ENCODE measurements at places on chromosomes 3 and 15. TPM values are rescaled to one million over a fixed set of nuclear protein-coding genes. Genes with fewer than 3 reads are reported as not detected.

NLGN1 gene
- 2.4 TPM for total RNA-seq

MKRN2OS gene
- total RNA-seq, result not detected

MEX3B gene
- 1.9 TPM for total RNA-seq

DNA sequence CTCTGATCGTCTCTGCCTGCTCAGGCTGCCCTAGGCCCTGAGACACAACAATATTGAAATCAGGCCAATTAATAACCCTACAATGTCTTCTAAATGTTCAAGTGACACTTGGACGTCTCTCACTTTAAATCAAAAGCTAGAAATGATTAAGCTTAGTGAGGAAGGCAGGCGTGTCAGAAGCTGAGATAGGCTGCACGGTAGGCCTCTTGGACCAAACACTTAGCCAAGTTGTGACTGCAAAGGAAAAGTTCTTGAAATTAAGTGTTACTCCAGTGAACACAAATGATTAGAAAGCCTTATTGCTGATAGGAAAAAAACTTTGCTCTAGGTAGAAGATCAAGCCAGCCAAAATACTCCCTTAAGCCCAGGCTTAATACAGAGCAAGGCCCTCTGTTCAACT, 2.2 kb downstream of the HPS3 start:
- DNase-seq, result no peak
- peak overlapping the region; percentile 22 for H3K27ac ChIP-seq
- no peak overlapping the region for H3K4me3 ChIP-seq
- no peaks in the 10 kb centered on the region for H3K36me3 ChIP-seq
- no peaks in the 10 kb centered on the region for H3K27me3 ChIP-seq

- H3K4me1 ChIP-seq, result no peaks in the 10 kb centered on the region
- no peaks in the 10 kb centered on the region for H3K27me3 ChIP-seq
- H3K27ac ChIP-seq, result no peak overlapping the region
- no peaks in the 10 kb centered on the region for H3K36me3 ChIP-seq
- no peak overlapping the region for H3K4me3 ChIP-seq
- DNase-seq, result no peak
Measured at GRCh38 chr3:179533274-179533673, 29.5 kb upstream of the ACTL6A start.

DNA sequence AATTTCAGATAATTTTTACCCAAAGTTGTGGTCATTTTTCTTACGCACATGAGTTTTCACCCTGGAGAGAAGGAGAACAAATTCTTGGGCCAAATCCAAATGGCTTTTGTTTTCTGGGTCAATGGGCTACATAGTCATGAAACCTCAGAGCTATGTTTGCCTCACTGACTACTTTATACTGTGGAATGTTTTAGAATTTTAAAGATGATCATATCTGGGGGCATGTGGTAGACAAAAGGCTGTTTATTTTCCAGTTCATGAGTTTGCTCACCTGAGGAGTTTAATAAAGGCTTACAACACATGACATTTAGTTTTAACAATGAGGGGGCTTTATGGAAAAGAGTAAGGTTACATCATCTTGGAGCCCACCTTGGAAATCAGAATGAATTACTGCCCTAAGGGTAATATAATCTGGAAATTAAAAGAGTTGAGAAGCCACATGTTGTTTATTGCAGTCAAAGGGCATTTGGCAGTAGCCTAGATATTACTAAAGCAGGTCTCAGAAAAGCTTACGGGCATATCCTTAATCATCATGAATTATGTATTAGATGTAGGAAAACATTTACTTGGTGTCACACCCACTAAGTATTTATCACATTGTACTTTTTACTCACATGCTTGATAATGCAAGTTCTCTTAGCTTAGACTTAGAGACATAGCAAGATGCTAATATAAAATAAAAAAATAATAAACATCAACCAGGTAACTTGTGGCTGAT, 466.1 kb downstream of the EDEM1 start:
- H3K27ac ChIP-seq, result no peak overlapping the region
- no peaks in the 10 kb centered on the region for H3K36me3 ChIP-seq
- no peak overlapping the region for H3K4me3 ChIP-seq
- DNase-seq, result no peak
- H3K27me3 ChIP-seq, result no peaks in the 10 kb centered on the region
- H3K4me1 ChIP-seq, result no peaks in the 10 kb centered on the region

DNA sequence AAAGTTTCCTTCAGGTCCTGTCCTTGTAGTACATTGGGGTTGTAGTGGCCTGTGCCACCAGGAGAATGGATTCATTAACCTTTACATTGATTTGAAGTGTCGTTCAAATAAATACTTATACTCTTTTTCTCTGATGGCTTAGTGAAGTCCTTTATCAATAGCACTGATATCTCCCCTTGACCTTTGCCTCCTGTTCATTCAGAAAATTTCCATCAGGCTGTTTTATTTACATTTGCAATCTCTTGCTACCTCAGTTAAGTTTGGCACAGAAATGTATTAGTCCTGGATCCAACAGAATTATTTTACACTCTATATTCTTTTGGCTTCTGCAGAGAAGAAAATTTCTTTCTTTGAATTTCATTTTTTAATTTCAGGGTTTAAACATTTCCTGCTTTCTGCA, 497.0 kb downstream of the RBMS3 start:
- no peaks in the 10 kb centered on the region for H3K4me1 ChIP-seq
- H3K4me3 ChIP-seq, result no peak overlapping the region
- no peaks in the 10 kb centered on the region for H3K36me3 ChIP-seq
- DNase-seq, result no peak
- no peak overlapping the region for H3K27ac ChIP-seq
- H3K27me3 ChIP-seq, result no peaks in the 10 kb centered on the region

DNAH12 gene
- total RNA-seq, result 0.08 TPM

SLC28A1 gene
- total RNA-seq, result not detected

DNA sequence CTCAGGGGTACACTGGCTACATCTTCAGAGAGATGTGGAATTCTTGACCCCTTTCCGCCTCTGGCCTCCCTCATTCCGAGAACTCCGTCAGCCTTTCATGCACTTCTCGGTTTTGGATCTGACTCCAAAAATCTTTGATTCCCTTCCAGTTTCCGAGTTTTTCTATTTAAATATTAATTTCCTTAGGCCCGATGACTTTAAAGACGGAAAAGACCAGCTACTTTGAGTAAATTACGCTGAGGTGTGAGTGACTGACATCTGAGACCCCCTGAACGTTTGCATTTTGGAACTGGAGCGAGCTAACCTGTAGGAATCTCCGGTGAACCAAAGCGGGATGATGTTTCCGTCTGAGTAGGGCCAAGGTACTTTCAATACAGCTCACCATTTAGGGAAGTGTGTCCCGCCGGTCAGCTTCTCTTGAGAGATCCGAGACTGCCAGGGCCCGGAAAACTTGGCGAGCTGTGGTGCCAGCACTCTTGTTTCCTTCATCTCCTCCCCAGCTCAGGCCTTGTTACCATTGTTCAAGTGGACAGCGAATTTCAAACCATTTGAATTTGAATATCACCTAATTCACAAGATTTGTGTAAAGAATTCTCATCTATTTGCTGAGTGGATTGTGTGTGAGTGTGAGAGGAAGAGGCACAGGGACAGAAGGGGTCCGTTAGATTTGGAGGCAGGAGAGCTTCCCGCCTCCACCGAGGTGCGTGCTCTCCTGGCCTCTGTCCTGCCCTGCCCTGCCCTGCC, 5.4 kb downstream of the SOX14 start:
- no peaks in the 10 kb centered on the region for H3K36me3 ChIP-seq
- no peak overlapping the region for H3K4me3 ChIP-seq
- DNase-seq, result no peak

CCDC39 gene
- total RNA-seq, result not detected

ATRIP gene
- 3.1 TPM for total RNA-seq

ZNF385D gene
- 1.1 TPM for total RNA-seq
